ENCODE measurements at places on chromosomes 6 and 20. TPM values are rescaled to one million over a fixed set of nuclear protein-coding genes. Genes with fewer than 3 reads are reported as not detected.

- no peaks in the 10 kb centered on the region for H3K27me3 ChIP-seq
- H3K4me3 ChIP-seq = no peak overlapping the region
- H3K4me1 ChIP-seq = peaks cover 70% of the 10 kb centered on the region
- peak; percentile 52 for DNase-seq
- no peak overlapping the region for H3K27ac ChIP-seq
Measured at GRCh38 chr6:138970856-138971425, 17.1 kb downstream of the REPS1 start.

- no peak overlapping the region for H3K27ac ChIP-seq
- H3K27me3 ChIP-seq = no peaks in the 10 kb centered on the region
- no peaks in the 10 kb centered on the region for H3K4me1 ChIP-seq
- peaks cover 3% of the 10 kb centered on the region for H3K36me3 ChIP-seq
- DNase-seq = no peak
- H3K4me3 ChIP-seq = no peak overlapping the region
Measured at GRCh38 chr6:162572240-162572639, 155.3 kb downstream of the PRKN start.

- no peak for DNase-seq
- H3K27me3 ChIP-seq = peaks cover 4% of the 10 kb centered on the region
- H3K27ac ChIP-seq = no peak overlapping the region
- no peaks in the 10 kb centered on the region for H3K36me3 ChIP-seq
- H3K4me3 ChIP-seq = no peak overlapping the region
Measured at GRCh38 chr20:36279776-36280175, 26.4 kb upstream of the DLGAP4 start.

- no peak overlapping the region for H3K27ac ChIP-seq
- peaks cover 12% of the 10 kb centered on the region for H3K27me3 ChIP-seq
- H3K4me1 ChIP-seq = no peaks in the 10 kb centered on the region
- no peaks in the 10 kb centered on the region for H3K36me3 ChIP-seq
Measured at GRCh38 chr20:62758226-62758912, 37.9 kb upstream of the MRGBP start.

- H3K4me1 ChIP-seq = peaks cover 3% of the 10 kb centered on the region
- DNase-seq = no peak
- no peaks in the 10 kb centered on the region for H3K27me3 ChIP-seq
- no peak overlapping the region for H3K27ac ChIP-seq
Measured at GRCh38 chr6:130965656-130966055, 97.4 kb downstream of the EPB41L2 start.

GRCh38 chr20:4449957-4450715 lies 271.6 kb upstream of the PRND start:
- no peaks in the 10 kb centered on the region for H3K4me1 ChIP-seq
- H3K4me3 ChIP-seq = no peak overlapping the region
- no peak overlapping the region for H3K27ac ChIP-seq
- no peak for DNase-seq
- no peaks in the 10 kb centered on the region for H3K27me3 ChIP-seq

- DNase-seq = no peak
- no peak overlapping the region for H3K4me3 ChIP-seq
- no peaks in the 10 kb centered on the region for H3K4me1 ChIP-seq
- no peaks in the 10 kb centered on the region for H3K27me3 ChIP-seq
- H3K27ac ChIP-seq = no peak overlapping the region
Measured at GRCh38 chr6:67639161-67639560, 995.9 kb upstream of the ADGRB3 start.

DNA sequence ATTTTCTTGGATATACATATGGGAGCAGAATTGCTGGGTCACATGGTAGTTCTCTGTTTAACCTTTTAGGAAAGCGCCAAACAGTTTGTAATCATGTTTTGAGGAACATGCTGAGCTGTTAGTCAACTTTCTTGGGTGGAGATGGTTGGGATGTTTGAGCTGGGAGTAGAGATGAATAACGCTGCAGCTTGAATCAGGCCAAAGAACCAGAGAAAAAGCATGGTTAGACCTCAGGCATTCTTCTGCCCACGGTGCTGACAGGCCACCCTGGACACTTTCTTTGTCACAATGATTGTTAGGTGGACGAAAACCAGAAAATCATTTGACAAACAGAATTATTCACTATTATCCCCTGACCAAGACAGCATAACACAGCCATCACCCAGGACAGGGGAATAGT lies 66.8 kb downstream of the PRDM1 start:
- peak overlapping the region; percentile 14 for H3K27ac ChIP-seq
- peaks cover 3% of the 10 kb centered on the region for H3K36me3 ChIP-seq

- H3K4me3 ChIP-seq = no peak overlapping the region
- H3K27me3 ChIP-seq = no peaks in the 10 kb centered on the region
- H3K27ac ChIP-seq = no peak overlapping the region
- no peaks in the 10 kb centered on the region for H3K36me3 ChIP-seq
- no peak for DNase-seq
Measured at GRCh38 chr6:14476793-14477531, 359.4 kb downstream of the CD83 start.

- no peak overlapping the region for H3K4me3 ChIP-seq
- H3K4me1 ChIP-seq = peaks cover 12% of the 10 kb centered on the region
- no peak overlapping the region for H3K27ac ChIP-seq
- H3K36me3 ChIP-seq = no peaks in the 10 kb centered on the region
- no peak for DNase-seq
Measured at GRCh38 chr6:30168741-30169140, 5.4 kb downstream of the TRIM15 start.

- H3K27ac ChIP-seq = no peak overlapping the region
- no peaks in the 10 kb centered on the region for H3K36me3 ChIP-seq
- peaks cover 12% of the 10 kb centered on the region for H3K27me3 ChIP-seq
- H3K4me3 ChIP-seq = no peak overlapping the region
- no peak for DNase-seq
Measured at GRCh38 chr6:71408787-71409723, 120.4 kb downstream of the OGFRL1 start.

- H3K4me1 ChIP-seq = peaks cover 23% of the 10 kb centered on the region
- H3K27ac ChIP-seq = no peak overlapping the region
- H3K4me3 ChIP-seq = no peak overlapping the region
- no peaks in the 10 kb centered on the region for H3K36me3 ChIP-seq
- no peaks in the 10 kb centered on the region for H3K27me3 ChIP-seq
- no peak for DNase-seq
Measured at GRCh38 chr6:110558575-110558974, 82.2 kb upstream of the SLC22A16 start.

GRCh38 chr20:4445331-4445730 lies 276.4 kb upstream of the PRND start:
- no peaks in the 10 kb centered on the region for H3K4me1 ChIP-seq
- no peaks in the 10 kb centered on the region for H3K27me3 ChIP-seq
- H3K4me3 ChIP-seq = no peak overlapping the region
- H3K36me3 ChIP-seq = no peaks in the 10 kb centered on the region
- no peak overlapping the region for H3K27ac ChIP-seq
- no peak for DNase-seq

DNA sequence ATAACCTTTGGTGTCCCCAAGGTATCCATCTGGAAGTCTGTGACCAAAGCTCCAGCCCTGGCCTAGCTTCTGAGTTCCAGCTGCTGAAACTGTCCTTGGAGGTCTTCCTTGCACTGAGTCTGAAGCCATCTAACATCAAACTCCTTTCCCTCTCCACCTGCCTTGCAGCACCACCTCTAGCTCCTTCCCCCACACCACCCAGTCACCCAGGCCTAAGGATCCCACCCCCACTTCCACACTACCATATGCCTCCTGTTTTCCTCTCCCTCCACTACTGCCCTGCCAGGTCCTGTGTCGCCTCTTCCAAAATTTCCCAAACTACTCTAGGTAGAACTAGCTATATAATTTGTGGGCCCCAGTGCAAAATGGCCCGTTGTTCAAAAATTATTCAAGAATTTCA lies 10.8 kb upstream of the MATN4 start:
- H3K27ac ChIP-seq = peak overlapping the region; percentile 85
- peaks cover 33% of the 10 kb centered on the region for H3K4me1 ChIP-seq
- peak overlapping the region; percentile 33 for H3K4me3 ChIP-seq
- peaks cover 16% of the 10 kb centered on the region for H3K27me3 ChIP-seq
- no peaks in the 10 kb centered on the region for H3K36me3 ChIP-seq

- no peak overlapping the region for H3K27ac ChIP-seq
- H3K4me1 ChIP-seq = no peaks in the 10 kb centered on the region
- H3K36me3 ChIP-seq = no peaks in the 10 kb centered on the region
- DNase-seq = no peak
- H3K4me3 ChIP-seq = no peak overlapping the region
Measured at GRCh38 chr20:8933381-8933807, 135.5 kb upstream of the PLCB4 start.

DNA sequence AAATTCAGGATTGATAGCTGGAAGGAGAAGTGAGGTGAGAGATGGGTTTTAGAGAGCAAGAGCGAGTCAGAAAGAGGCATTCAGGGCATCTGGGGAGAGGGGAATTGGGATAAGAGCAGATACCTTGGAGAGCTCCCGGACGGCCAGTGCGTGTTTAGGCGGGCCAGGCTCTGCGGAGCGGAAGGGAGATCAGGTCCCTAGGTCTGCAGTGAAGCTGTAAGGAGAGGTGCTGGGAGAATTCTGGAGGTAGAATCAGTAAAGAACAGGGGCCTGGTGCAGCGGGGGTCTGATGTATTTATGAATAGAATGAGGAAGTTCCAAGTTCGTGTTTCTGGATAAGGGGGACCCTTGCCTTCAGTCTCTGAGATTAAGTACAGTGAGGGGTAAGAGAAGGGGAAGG lies 47.4 kb upstream of the FAM83D start:
- no peak for DNase-seq
- H3K4me1 ChIP-seq = peaks cover 87% of the 10 kb centered on the region

DNA sequence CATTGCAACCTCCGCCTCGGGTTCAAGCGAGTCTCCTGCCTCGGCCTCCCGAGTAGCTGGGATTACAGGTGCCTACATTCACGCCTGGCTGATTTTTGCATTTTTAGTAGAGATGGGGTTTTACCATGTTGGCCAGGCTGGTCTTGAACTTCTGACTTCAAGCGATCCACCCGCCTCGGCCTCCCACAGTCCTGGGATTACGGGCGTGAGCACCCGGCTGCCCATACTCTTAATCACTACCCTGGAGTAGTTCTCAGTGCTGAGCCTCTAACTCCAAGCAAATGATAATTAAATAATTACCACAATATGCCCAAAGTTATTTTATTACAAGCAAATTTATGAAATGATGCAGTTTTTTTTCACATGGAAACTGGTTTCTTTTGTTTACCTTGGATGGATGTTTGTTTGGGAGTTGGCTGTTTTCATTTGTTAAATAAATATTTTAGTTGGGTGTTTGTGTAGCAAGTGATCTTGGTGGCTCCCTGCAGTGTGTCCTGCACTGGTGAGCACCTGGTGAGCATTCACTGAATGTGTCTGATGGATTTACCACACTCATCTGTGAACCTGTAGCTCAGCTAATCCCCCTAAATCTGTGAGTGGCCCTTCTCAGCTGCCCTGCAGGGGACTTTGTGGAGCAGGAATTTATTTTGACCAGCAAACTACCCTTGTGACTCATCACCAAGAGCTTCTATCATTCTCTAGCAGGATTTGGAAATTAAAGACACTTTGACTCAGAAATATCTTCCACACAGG lies 36.9 kb downstream of the UTRN start:
- H3K27me3 ChIP-seq = no peaks in the 10 kb centered on the region
- H3K27ac ChIP-seq = no peak overlapping the region
- no peak for DNase-seq
- no peaks in the 10 kb centered on the region for H3K36me3 ChIP-seq
- no peak overlapping the region for H3K4me3 ChIP-seq
- peaks cover 8% of the 10 kb centered on the region for H3K4me1 ChIP-seq

- DNase-seq = no peak
- no peak overlapping the region for H3K4me3 ChIP-seq
- no peaks in the 10 kb centered on the region for H3K4me1 ChIP-seq
- no peaks in the 10 kb centered on the region for H3K27me3 ChIP-seq
Measured at GRCh38 chr6:128345278-128345677, 175.1 kb downstream of the PTPRK start.

GRCh38 chr6:33613795-33614168 lies 7.3 kb upstream of the ITPR3 start:
- H3K4me1 ChIP-seq = peaks cover 6% of the 10 kb centered on the region
- no peaks in the 10 kb centered on the region for H3K36me3 ChIP-seq
- no peaks in the 10 kb centered on the region for H3K27me3 ChIP-seq
- H3K4me3 ChIP-seq = no peak overlapping the region
- DNase-seq = no peak
- no peak overlapping the region for H3K27ac ChIP-seq

PTK7 gene
- 3.8 TPM for total RNA-seq

PLEKHG1 gene
- 4.8 TPM for total RNA-seq

MLN gene
- not detected for total RNA-seq

PROCR gene
- 2.3 TPM for total RNA-seq

SPINT3 gene
- not detected for total RNA-seq

OXT gene
- not detected for total RNA-seq

BCAS1 gene
- total RNA-seq = not detected
